ENCODE measurements at places on chromosomes 7 and 10.

GRCh38 chr10:79068562-79069324 is at the start of gene ZMIZ1:
Gene ZMIZ1, plus strand, starts transcription at chr10:79068966. Its CDS starts 132,667 bp downstream, at chr10:79201633.
- DNase-seq = peak; percentile 95

GRCh38 chr10:12501324-12501723 is 152.0 kb downstream of the CAMK1D start:
- DNase-seq = no peak

DNA sequence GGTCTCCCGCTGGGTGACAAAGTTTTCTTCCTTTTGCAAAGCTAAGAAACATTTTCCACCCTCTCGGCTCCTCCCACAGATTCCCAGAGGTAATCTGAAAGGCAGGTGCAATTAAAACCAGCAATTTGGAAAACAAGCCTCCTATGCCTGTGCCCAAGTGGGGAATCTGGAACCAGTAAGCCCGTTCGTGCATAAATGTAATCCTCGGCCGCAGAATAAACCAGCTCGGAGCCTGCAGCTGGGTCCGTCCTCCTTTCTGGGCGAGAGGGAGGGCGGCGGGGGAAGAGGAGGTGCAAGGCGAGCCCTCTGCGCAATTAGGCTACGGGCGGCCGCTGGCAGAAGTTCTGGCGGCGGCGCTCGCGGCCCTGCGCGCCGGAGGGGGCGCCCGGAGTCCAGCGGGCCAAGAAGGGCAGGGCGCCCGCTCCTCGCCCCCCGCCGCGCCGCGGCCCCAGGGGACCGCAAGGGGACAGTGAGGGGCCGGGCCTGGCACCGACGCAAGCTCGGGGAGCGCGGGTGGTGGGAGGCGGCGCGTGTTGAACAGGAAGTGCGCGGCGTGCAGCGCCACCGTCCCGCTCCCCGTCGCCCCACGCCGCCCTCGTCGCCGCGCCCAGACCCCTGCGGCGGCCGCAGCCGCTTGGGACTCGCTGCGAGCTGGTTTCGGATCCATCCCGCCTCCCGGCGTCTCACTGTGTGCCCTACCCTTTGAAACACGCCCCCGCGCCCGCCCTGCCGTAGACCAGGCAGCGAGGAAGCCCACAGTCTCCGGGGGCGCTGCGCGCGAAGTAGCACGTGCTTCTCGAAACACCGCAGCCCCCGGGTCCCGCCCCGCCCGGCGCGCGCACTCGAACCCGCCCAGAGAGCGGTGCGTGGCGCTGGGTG is at the start of gene PRKAG2:
TSS of gene PRKAG2 (minus strand) at position 217 of the 879 bp plus-strand sequence. CDS start 495 bp downstream, outside the sequence.
- DNase-seq = peak; percentile 32

GRCh38 chr10:69216577-69217118 is 3.5 kb upstream of the HKDC1 start:
- no peak for DNase-seq

- peak; percentile 43 for DNase-seq
Measured at GRCh38 chr10:49164559-49165188, 23.5 kb downstream of the TMEM273 start.

DNA sequence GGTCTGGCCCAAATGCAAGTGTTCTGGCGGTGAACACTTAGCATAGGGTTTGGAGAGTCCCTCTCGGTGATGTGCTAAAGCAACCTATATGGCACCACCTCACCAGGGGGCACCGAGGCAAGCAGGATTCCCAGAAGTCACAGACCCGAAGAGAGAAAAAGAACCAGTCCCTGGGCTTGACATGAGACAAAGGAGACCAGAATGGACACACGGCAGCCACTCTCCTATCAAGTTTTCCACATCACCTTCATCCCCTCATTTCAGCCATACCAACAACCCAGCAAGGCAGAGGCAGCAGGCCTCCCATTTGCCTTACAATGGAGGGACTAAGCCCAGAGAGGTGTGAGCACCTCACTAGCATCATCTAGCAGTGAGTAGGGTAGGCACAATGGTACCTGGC is 19.7 kb downstream of the GPRIN2 start:
- DNase-seq = no peak
